ENCODE measurements at places on chromosomes 5 and 9.

GRCh38 chr5:11878814-11879213 lies 25.4 kb downstream of the CTNND2 start:
- DNase-seq, result no peak

- no peak for DNase-seq
Measured at GRCh38 chr9:122865300-122865699, 36.9 kb upstream of the PDCL start.

DNA sequence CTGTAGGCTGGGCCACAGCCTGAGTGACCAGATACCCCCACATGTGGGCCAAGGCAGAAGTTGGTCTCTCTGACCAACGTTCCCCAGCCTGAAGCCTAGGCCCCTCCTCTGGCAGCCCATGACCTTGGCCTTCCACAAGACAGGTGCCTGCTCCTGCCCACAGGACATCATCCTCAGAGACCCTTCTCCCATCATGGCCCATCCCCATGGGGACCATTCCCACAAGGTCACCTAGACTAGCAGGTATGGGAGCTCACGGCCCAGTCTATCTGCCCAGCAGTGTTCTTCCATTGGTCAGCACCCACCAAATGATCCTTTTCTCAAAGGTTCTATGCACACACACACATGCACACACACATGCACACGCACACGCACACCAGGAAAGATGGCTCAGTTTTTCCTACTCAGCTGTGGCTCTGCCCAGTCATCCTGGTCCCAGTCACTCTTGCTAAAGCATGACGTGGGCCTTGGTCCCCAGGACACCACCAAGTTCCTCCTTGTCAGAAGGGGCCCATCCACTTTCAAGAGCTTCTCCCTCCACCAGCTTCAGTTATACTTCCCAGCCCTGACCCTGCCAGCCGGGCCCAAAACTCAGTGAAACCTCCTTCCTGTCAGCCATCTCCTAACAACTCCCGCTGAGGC lies 65.4 kb downstream of the PAX5 start:
- peak; percentile 28 for DNase-seq

DNA sequence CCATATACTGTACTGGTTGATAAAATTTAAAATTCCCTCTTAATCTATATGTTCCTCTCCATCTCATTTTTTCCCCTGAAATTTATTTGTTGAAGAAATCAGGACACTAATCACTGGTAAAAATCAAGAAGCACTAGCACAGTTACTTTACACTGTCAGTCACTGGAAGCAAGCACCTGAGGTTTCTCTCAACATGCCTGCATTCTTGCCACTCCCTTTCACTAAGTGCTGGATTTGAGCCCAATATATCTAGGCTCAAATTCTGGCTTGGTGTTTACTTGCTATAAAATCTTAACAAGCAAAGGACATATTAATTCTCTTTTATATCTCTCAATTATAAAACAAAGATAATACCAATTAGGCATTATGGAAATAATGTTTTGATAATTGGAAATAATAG lies 58.6 kb downstream of the DIAPH1 start:
- DNase-seq, result no peak

GRCh38 chr5:73687357-73687756 lies 61.4 kb downstream of the ARHGEF28 start:
- peak; percentile 75 for DNase-seq

GRCh38 chr5:114185274-114185673 lies 176.6 kb upstream of the KCNN2 start:
- no peak for DNase-seq

DNA sequence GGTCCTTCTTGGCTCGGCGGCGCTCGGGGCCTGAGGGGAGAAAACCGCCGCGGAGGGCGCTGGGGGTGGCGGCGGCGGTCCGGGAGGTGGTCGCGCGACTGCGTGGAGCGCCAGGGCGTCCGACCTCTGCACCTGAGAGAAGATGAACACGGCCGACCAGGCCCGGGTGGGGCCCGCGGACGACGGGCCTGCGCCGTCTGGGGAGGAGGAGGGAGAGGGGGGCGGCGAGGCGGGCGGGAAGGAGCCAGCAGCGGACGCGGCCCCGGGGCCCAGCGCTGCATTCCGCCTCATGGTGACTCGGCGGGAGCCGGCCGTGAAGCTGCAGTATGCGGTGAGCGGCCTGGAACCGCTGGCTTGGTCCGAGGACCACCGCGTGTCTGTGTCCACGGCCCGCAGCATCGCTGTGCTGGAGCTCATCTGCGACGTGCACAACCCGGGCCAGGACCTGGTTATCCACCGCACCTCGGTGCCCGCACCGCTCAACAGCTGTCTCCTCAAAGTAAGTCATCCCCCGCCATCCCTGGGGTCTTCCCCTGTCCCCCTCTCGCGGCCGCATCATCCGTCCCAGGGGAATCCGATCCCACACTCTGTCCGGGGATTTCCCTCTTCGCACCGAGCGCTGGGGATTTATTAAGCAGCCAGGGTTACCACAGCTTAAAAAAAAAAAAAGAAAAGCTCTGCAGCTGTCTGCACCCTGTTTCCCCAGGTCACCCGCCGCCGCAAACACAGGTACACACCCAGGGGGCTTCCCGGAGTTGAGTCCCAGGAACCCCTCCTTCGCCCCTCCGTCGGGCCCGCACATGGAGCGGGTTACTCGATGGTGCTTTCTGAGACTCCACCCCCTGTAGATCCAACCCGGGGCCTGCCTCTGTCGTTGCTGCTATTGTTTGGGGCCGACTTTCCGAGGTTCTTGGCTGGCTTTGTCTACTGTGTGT lies at the start of gene GTF3C4:
Gene GTF3C4 (plus strand): TSS at position 8 of the 935 bp plus-strand sequence. CDS start 135 bp downstream, at position 143.
- DNase-seq, result peak; percentile 63

DNA sequence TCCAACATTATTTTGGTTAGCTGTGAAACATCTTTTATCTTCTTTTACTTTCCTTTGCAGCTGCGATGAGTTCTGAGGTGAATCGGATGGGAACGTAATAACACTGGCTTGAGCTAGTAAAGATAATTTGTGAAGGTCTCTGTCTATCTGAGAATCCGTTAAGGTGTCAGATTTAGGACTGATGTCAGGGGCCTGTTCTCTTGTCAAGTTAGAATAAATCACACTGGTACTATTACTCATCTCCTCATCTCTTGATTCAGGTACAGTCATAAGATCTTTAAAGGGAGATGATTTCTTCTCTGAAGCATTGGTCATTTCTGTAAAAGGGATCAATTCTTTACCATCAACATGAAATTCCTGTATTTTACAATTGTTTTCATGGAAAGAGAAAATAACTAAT lies 26.2 kb downstream of the SETX start:
- DNase-seq, result no peak

GRCh38 chr9:25678846-25679360 lies 659 bp upstream of the TUSC1 start:
- DNase-seq, result no peak

GRCh38 chr9:118305331-118305730 lies 601.1 kb downstream of the TLR4 start:
- no peak for DNase-seq

GRCh38 chr5:123771715-123772114 lies 259.7 kb downstream of the CSNK1G3 start:
- no peak for DNase-seq

- peak; percentile 32 for DNase-seq
Measured at GRCh38 chr5:61625681-61626621, 293.9 kb downstream of the ZSWIM6 start.

DNA sequence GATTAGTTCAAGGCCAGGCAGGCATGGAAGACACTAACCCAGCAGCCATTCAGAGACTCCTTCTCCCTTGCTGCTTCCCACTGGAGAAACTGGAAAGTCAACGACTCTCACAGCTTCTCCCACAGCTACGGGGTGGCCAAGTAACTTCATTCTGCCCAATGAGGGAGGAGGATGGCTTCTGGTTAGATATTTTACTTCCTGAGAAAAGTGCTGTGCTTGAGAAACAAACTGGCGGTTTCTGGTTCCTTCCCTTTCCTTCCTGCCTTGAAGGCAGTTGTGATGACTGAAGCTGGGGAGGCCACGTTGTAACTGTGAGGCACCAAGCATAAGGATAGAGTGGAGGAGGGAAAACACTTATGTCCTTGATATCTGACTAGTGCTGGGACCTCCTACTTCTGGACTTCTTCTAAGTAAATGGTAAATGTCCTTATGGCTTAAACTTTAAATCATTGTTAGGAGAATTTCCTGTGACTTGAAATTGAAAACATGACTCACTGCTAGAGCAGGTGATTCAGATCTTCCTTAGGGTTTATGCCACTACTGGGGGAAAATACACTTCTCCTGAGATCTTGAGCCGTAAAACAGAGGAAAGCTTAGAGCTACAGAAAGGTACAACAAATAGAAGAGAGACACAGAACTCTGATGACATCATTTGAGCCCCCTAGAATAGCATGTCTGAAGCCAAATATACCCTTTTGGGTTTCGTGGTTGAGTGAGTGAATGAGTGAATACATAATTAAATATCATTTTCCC lies 3.1 kb upstream of the GNPDA1 start:
- peak; percentile 28 for DNase-seq

- no peak for DNase-seq
Measured at GRCh38 chr5:72065751-72066255, 41.5 kb upstream of the MAP1B start.

DNA sequence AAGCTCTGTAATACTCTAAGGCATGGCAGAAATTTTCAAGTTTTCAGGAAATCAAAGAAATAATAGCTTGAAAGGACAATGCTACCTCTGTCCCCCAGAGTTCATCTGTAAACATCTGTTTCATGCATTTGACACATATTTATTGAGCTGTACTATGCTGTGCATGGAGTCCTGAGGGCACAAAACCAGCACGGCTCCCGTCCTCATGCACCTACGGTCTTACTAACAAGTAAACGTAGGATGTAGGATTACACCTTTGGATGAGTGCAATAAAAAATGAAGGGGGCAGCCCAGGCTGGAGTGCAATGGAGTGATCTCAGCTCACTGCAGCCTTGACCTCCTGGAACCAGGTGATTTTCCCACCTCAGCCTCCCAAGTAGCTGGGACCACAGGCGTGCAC lies 81.9 kb downstream of the SPTLC1 start:
- DNase-seq, result no peak

DNA sequence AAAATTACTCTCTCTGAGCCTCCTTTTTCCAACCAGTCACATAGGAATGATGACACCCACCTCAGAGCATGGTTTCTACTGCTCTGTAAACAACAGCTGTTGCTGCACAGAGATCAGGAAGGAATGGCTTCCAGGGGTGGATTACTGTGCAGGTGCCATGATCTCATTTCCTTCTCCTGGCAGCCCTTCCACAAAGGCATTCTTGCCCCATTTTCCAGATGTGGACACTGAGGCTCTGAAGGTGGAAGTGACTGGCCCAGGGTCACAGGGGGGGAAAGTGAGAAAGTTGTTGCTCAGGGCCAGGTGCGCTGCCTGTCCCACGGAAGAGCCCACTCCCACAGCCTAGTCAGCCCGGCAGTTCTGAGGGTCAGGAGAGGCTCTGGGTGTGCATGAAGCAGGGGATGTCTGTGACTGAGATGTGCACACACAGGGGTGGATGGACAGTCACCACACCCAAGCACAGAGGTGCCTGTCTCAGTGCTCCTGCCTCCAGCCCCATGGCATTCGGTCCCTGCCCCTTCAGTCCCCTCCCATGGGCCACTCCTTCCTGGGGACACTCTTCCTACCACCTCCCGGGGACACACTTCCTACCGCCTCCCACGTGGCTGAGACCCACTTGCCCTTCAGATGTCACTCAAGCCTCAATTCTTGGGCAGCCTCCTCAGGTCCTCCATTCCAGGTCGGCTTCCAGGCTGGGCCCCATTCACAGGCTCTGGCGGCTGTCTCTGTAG lies 17.0 kb downstream of the FGFR4 start:
- no peak for DNase-seq

DNA sequence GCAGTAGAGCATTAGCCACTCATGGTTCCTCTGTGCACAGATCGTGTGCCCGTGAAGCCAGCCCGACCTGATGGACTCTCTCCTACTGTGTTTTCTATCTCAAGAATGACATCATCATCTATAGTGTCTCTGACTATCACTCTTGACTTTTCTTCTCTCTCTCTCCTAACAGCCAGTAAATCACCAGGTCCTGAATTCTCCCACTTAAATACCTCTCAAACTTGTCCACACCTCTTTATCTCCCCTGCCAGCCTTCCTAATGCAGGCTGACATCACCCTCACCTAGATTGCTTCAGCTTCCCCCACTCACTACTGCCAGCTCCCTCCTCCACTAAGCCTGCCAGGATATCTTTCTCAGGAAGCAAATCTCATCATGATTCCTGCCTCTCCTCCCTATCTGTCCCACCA lies 90.6 kb upstream of the MIER3 start:
- no peak for DNase-seq

GRCh38 chr9:114117996-114118830 lies 19.1 kb upstream of the KIF12 start:
- DNase-seq, result no peak

- DNase-seq, result no peak
Measured at GRCh38 chr5:3417376-3417943, 178.2 kb upstream of the IRX1 start.

DNA sequence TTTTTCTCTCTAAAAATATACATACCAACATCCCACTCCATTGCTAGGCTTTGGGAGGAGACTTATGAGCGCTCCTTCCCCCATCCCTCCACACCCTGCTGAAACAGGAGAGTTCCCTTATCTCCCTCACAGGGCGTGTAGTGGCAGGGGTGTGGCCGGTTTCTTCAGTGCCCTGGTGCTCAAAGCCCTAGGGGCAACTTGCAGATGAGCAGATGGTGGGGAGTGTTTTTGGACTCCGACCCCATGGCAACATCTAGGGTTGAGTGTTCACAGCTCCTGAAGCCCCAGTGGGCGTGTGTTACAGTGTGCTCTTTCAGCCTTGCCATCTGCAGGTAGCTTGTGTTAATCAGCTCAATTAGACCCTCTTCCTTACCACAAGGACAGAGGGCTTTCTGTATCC lies 409.5 kb downstream of the MAT2B start:
- DNase-seq, result peak; percentile 73

- DNase-seq, result no peak
Measured at GRCh38 chr5:157059093-157059539, at the start of gene HAVCR1. Gene HAVCR1 (minus strand): TSS chr5:157059116. CDS start chr5:157057943, 1,173 bp downstream.

DNA sequence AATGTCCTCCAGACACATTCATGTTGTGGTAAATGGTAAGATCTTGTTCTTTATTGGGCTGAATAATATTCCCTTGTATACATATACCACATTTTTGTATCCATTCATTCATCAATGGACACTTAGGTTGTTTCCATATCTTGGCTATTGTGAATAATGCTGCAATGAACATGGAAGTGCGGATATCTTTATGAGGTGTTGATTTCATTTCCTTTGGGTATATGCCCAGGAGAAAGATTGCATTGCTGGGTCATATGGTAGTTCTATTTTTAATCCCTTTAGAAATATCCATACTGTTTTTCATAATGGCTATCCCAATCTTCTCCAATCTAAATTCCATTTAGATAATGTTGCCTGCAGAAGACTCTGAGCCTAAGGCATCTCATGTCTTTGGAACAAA lies 78.0 kb upstream of the TNC start:
- DNase-seq, result no peak

Data from GM12865 (cell line).